Urinary bladder (tissue), 4 donors: ENCODE measurements at places on chromosomes 5 and 9. TPM values are rescaled to one million over a fixed set of nuclear protein-coding genes. Genes with fewer than 3 reads are reported as not detected.

DNA sequence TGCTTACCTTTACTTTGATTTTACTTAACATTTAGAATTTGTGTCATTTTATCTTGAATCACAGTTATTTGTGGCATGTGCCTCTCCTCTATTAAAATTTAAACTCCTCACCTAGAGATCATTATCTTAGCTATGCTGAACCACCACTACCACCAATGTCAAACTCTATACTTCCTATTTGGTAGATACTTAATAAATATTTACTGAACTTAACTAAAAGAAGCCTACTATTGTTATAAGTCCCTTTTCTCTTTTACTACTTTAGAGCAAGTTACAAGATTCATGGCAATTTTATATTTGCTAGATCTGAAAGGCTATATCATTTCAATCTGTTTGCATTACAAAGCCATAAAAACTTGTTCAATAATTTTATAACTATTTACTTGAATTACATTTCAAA is 273.3 kb upstream of the CCNH start:
- DNase-seq = no peak

DNA sequence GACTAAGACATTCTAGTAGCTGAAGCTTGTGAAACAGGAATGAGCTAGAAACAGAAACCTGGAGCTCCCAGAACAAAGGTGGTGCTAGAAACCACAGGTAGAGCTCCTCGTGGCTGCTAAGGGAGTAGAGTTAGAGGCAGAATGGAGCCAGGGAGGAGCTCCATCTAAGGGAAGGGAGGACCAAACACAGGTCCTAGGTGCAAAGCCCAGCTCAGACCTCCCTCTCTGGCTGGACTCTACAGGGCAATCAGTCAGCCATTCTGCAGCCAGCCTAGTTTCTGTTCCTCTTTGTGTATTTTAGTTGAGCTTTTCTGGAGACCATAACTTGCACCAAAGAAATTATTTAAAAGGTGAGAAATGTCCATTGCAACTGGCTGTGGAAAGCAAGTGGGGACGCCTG is 70.4 kb downstream of the CRB2 start:
- no peak for DNase-seq

GRCh38 chr5:45038366-45038987 is 229.7 kb downstream of the MRPS30 start:
- DNase-seq = peak; percentile 8

- no peak for DNase-seq
Observed at GRCh38 chr9:28820741-28821140, 1247.5 kb upstream of the C9orf72 start.

MRPL50 gene
- 26.6 TPM for total RNA-seq

PCDH12 gene
- 14.6 TPM for total RNA-seq

ADGRV1 gene
- total RNA-seq = 6.6 TPM

GAPVD1 gene
- 77.6 TPM for total RNA-seq

CCNJL gene
- 4.7 TPM for total RNA-seq

FOXD4L4 gene
- total RNA-seq = not detected

DNA sequence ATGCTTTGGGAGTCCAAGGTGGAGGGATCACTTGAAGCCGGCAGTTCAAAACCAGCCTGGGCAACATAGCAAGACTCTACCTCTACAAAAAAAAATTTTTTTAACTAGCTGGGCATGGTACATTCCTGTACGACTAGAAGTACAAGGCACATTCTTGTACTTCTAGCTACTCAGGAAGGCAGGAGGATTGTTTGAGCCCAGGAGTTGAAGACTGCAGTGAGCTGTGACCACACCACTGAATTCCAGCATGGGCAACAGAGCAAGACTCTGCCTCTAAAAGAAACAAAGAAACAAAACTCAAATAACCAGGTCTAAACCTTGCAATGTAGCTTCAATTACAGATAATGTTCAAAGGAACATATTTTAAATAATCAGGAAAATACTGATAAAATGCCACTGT is 56.2 kb downstream of the SSBP2 start:
- no peak for DNase-seq

DNA sequence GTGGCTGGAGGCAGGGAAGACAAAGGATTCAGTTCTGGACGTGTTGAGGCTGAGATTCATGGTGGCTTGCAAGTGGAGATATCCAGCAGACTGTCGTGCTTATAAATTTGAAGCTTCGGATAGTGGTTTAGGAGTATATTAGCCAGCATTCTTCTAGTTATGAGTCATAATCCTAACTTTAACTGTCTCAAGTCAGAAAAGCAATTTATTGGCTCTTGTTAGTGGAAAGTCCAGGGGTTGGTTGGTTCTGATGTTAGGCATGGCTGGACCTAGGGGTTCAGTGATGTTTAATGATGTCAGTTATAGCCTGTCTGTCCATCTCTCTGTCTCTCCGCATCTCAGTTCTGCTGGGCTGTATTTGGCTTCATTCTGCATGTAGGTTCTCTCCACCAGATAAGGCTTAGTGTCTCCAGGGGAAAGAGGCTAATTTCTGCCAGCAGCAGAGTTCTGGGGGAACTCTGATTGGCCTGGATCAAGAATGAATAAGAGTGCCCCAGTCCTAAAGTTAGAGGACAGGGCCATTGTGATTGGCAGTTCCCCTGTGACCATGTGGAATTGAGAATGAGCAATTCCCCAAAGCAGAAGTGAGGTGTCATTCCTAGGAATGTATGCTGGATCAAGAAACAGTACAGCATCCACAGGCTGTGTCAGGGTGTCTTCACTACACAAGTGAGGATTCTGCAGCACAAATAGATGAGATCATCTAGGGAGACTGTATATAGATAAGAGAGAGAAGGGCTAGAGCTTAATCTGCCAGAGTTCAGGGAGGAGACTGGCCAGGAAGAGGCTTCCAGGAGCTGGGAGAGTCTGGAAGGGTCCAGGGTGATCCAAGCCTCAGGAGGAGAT is 72.9 kb upstream of the SHB start:
- no peak for DNase-seq

DNA sequence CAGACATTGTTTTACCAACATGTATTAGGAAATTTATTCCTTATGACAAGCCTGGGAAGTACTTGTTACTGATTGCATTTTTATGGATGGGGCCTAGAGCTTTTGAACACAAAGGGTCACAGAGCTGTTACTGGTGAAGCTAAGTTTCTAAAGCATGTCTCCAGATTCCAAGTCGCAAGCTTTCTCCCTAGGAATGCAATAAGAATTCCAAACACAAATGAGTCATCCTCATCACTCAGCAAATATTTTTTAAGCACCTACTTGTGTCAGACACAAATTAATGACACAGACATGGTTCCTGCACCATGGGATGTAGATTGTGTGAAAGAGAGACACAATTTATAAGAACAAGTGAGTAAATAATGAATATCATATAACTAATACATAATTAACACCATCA is 11.0 kb upstream of the SH3RF2 start:
- DNase-seq = no peak

DNA sequence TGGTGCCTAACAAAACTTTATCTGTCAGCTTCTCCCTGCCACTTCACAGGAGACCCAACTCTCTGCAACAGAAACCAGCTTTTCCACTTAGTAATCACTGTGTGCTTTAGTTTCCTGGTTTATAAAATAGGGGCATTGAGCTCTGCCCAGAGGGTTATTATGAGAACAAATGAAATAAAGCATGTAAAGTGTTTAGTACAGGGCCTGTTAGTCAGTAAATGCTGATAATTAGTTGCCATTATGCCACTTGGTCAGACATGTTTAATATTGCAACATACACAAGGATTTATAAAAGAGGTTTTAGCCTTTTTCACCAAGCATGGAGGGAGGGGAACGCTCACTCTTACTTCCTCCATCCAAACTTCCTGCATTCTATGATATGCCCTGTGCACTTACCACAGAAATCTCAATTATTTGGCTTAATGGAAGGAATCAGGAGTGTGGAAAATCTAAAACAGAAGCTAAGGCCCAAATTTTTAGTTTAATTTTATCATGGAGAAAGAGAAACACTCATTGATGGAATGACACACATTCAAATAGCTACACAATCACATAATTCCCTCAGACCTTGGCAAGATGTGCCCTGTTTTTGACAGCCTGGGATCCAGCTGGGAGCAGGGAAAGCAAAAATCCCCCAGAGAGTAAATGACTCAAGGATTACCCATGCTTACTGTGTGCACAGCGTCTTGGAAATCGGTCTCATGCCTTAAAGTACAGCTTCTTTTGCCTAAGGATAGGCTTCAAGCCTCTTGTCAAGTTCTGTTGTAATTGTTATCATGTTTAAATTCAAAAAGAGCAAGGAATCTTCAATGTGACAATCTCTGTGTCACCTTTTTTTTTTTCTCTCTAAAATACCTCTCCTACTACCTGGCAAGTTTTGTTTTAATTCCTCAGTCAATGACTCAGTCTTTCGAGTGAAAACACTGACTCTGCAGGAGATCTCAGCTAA is 34.0 kb downstream of the ZNF474 start:
- DNase-seq = no peak

TCF7 gene
- 1.1 TPM for total RNA-seq

- no peak for DNase-seq
Observed at GRCh38 chr9:93256878-93257807, 73.2 kb downstream of the WNK2 start.

DNA sequence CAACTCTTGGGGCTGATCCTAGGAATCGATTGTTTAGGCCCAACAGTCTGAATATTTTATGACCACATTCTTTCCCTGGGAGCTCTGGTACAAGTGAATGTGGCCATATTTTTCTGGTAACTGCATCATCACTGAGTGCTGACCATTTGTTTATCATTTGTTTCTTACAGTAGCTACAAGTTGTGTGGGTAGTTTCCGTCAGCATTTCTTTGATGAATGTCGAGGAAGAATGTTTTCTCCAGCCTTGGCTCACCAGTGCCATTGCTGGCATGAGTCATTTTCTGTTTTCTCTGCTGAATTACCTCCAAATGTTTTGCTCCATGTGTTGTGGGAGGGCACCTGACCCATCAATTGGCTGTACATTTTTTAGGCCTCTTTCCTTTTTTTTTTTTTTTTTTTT is 14.1 kb upstream of the CARD19 start:
- DNase-seq = no peak

- DNase-seq = no peak
Observed at GRCh38 chr5:36417221-36417620, 115.5 kb upstream of the RANBP3L start.

BHMT2 gene
- 4.1 TPM for total RNA-seq

GRCh38 chr5:72476721-72477120 is 30.5 kb downstream of the ZNF366 start:
- DNase-seq = no peak

OLFM1 gene
- 21.8 TPM for total RNA-seq

FCN2 gene
- total RNA-seq = not detected

DNA sequence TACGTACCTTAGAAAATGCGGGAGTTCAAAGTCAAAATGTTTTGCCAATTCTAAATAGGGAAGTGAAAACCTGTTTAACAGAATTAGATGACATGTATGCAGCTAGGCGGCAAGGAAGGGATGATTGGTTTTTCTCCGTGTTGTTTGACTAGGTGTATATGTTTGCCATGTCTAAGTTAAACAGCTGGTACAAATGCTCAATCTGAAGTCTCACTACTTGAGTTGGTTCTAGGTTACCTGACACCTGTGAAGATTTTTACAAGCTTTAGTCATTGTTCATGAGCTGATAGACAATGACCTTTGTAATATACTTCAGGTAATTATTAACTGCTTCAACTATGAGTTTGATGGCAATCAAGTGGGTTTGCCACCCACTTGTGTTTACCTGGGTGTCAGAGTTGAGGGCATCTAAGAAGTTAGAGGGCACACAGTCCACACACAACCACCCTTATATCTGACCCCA is 74.3 kb downstream of the SLC44A1 start:
- DNase-seq = no peak

SLC45A2 gene
- not detected for total RNA-seq

PRSS3 gene
- not detected for total RNA-seq

DNA sequence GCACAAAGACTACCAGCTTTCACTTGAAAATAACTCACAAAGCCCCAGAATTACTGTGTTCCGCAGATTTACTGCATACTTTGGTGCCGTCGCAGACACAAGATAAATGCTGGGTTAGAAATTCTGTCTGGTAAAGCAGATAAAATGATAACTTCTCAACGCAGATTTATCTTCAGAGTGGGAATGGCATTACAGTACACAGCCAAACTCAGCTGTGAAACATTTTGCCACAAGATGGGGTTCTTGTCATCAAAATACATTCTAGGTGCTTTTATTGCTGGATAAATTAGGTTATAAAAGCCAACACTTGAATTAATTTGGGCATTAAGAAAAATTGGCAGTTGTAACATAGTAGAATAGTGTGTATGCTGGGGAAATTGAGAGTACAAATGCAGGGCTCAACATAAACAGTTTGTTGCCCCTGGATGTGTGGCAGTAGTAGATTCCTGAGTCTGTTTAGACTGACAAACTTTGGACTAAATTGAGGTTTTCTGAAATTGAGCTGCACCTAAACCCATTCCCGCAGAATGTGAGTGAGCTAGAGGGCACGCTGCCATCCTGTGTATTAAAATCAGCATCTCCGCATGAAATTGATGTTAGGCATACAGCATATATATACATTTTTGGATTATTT is 61.1 kb downstream of the LMNB1 start:
- no peak for DNase-seq

- DNase-seq = no peak
Observed at GRCh38 chr9:21801683-21802417, 586 bp upstream of the MTAP start.

DNA sequence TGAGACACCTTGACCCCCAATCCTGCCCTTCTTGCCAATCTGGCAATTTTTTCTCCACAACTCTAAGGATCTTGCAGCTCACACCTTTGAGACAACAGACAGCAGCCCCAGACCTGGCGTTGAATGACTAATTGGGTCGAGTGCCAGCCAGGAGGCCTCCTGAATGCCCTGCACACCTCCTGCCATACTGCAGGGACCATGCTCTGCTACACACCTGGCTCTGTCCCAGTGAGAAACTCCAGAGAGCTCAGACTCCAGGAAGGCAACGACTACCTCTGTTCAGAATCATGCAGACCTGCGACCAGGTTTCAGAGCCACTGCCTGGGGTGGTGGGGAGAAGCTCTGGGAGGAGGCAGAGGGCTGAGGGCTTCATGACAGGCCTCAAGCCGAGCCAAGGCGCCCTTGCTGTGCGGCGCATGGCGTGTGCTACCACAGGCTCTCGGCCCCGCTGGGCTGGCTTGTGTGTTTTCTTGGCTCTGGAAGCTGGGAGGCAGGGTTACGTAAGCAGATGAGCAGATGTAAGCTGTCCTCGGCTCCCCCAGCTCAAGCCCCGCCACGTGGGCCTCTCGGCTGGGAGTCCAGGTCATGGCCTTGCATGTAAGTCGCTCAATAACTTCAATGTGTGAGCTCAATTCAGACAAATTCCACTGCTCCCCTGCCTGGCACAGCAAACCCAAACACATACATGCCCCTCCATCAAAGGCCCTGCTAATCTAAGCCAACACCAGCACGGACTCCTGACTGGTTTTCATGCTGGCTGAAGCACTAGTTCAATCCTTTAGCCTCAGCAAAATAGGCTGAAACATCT is 27.5 kb downstream of the B4GALT1 start:
- no peak for DNase-seq

DNA sequence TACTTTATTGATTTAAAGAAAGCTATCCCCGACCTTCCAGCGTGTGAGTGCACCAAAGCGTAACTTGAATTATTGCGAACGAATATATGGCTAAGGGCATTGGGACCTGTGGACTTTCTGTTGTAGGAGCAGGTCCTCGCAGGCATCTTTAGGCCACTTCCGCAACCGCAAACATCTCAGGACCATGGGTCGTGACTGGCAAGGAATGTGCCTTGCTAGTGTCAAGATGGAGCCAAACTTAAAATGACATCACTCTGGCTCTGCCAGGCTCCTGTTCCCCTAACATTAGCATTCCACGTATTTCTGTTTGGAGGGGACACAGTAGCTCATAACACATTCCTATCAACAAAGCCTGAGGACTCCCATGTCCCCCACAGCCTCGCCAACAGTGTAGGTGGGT is 44.1 kb upstream of the OLFM1 start:
- DNase-seq = no peak

TYRP1 gene
- 0.48 TPM for total RNA-seq

TXNDC8 gene
- not detected for total RNA-seq

GRCh38 chr9:132740526-132741309 is 70.5 kb downstream of the GTF3C4 start:
- DNase-seq = no peak
